ENCODE measurements at places on chromosomes 12 and 14. TPM values are rescaled to one million over a fixed set of nuclear protein-coding genes. Genes with fewer than 3 reads are reported as not detected.

Gene MYRFL
- total RNA-seq: 53.4 TPM

Gene C2CD5
- 44.2 TPM for total RNA-seq

DNA sequence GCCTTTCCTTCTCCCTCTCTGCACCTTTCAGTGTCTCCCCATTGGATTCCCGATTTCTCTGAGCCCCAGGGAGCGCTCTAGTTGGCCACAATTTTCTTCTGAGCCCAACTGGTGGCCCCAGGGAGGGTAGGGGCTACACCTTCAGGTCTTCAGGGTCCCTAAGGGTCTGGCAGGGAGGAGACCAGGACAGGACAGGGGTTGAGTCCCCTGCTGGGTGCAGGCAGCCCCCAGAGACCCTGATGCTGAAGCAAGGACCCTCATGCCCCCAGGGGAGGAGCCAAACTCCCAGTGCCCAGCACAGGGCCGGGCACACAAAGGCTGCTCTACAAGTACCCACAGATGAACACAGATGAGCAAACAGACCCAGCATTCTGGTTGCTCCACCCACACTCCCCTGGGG lies 12.7 kb downstream of the FOXN4 start:
- DNase-seq: no peak

GRCh38 chr12:50059440-50060119 lies 2.2 kb downstream of the ASIC1 start:
- DNase-seq: no peak

DNA sequence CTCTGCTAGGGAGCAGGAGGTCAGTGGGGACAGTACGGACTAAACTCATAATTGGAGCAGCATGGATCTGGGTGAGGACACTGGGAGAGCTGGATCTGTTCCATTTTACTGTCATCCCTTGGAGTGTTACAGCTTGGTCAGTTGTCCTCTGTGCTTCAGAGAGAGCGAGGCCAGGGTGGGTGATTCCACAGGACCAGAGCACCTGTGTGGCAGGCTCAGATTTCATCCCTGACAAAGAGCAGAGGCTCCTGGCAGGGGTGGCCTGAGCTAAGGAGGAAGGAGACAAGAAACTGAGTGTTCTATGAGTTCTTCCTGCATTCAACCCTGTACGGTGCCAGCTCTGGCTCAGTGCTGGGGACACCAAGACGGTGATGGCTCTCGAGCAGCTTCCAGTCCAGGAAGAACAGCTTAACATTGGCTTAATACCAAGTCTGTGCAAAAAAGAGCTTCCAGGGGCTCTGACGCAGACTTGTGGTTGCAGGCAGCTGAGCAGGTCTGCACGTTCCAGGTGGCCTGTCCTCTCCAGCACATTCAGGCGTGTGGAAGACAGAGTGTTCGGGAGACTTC lies 8.4 kb upstream of the PGF start:
- DNase-seq: no peak

Measured in Peyer's patch (tissue), 4 donors.